HT1080 (cell line): ENCODE measurements at places on chromosomes 12 and 14. TPM values are rescaled to one million over a fixed set of nuclear protein-coding genes. Genes with fewer than 3 reads are reported as not detected.

DNA sequence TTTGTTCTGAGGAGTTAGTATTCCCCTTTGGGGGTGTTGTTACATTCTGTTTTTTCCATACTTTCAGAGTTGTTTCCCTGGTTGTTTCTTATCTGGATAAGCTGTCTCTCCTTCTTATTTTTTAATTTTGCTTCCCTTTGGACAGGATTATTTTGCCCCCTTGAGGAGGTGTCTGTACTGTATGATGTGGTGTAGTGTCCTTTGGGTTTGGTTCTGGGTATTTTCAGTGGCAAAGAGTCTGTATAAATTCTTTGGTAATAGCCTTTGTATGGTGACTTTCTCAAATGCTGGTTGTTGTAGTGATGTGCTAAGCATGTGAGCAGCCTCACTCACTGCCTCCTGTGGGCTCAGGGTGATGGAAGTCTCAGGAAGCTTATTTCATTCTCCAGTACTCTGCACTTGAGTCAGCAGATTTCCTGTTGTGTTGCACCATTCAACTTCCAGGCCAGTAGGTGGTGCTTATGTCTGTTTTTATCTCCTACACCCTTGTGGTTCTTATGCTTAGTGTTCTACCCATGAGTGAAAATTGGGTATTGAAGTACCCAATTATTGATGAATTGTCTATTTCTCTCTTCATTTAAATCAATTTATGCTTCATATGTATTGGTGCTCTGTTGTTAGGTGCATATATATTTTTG is 103.3 kb upstream of the PMCH start:
- DNase-seq: peak; percentile 79

- peak; percentile 34 for DNase-seq
Measured at GRCh38 chr14:77212943-77213678, 31.5 kb downstream of the TMEM63C start.

GRCh38 chr12:16074894-16075293 is 163.8 kb downstream of the DERA start:
- no peak for DNase-seq

DNA sequence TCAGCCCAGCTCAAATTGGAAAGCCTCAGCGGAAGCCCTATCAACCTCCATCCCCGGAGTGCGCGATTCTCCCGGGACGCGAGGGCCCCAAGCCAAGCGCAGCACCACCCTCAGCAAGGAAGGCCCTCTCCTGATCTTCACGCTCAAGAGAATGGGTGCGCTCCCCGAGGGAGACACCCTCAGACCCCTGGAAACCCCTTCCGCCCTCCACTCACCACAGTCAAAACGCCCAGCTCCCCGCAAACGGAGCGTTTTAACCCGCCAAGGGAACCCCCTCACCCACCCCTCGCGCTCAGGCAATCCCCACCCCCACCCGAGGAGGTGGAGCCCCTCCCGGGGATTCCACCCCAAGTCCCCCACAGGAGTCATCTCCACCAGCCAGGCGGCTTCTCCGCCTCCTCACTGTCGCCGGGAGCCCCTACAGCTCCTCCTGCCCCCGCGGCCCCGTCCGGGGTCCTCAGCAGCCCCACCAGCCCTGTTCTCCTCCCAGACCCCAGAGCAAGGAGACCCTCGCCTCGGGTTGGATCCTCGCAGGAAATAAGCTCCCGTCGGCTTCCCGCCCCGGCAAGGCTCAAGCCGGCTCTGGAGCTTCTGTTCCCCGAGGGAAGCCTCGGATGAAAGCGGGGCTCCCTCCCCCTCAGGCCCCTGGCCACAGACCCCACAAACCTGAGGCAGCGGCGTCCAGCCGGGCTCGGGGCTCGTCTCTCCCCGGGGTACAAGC is 507 bp downstream of the BAZ2A start:
- DNase-seq: no peak

The LRRC9 gene
- total RNA-seq: not detected in 2 replicates

The LRP1-AS gene
- not detected in 2 replicates for total RNA-seq

DNA sequence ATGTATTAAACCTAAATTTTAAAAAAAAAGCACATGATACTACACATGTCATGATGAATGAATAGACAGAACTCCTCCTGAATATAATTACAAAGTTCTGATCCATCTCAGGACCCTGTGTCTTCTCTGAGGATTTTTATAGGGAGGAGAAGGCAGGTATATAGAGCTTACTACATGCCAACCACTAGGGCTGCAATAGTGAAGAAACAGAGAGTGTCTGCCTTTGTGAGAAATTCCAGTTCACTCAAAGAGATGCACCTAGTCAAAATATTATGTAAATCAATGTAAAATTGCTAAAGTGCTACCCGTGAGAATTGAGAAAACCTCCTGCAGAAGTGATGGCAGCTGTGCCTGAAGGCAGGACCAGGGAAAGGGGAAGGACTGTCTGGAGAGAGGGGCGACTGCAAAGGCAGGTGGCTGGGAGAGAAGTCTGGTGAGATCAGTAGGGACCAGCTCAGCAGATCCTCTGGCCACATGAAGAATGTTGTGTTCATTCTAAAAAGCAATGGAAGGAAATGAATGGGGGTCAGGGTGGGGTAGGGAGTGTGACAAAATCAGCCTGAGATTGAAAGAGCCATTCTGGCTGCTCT is 15.1 kb downstream of the ABHD4 start:
- no peak for DNase-seq

DNA sequence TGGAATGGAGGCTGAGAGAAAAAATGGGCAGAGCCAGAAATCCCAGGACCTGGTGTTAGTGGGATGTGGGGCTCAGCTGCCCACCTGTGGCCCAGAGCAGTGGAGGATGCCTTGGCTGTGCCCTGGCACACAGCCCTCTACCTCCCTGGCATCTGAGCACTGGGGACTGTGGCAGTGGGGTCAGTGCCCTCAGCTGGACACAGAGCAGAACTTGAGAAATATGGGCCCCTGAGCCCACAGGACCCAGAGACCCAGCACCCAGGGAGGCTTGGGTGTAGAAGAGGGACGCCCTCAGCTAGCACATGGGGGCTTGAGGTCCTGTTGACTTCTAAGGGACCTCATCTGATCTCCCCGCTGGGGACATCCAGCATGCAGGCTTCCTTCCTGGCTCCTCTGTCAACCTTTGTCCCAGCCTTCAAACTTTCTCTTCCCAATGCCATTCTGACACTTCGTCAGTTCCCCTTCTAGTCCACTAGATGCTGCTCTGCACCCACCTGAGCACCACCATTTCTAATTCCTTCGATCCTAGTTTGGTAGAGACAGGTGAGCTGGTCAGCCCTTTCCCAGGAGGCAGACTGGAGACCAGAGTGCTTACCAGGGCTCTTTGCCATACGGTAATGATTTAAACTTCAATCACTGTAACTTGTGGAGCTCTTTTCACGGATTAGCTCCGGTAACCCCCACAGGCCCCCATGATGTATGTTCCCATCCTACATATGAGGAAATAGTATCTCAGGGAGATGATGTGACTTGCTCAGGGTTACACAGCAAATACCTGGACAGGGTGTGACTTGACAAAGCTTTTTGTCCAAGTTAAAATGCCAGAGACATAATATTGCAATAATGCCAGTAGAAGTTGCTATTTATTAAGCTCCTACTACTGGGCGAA is 143.7 kb downstream of the ASCL4 start:
- DNase-seq: no peak

The CCDC175 gene
- not detected in 2 replicates for total RNA-seq

- DNase-seq: peak; percentile 42
Measured at GRCh38 chr12:33427071-33427470, 12.5 kb downstream of the SYT10 start.

GRCh38 chr14:93536945-93537344 is 106.2 kb downstream of the UNC79 start:
- no peak for DNase-seq

The FKBP4 gene
- total RNA-seq: 74.5 and 77.2 TPM in 2 replicates

- DNase-seq: peak; percentile 13
Measured at GRCh38 chr12:27334042-27334720, 1.5 kb downstream of the BMAL2 start.

The CD4 gene
- total RNA-seq: 0.10 TPM in 1 of 2 replicates, not detected in the other

The AHNAK2 gene
- total RNA-seq: 52.6 and 54.6 TPM in 2 replicates

DNA sequence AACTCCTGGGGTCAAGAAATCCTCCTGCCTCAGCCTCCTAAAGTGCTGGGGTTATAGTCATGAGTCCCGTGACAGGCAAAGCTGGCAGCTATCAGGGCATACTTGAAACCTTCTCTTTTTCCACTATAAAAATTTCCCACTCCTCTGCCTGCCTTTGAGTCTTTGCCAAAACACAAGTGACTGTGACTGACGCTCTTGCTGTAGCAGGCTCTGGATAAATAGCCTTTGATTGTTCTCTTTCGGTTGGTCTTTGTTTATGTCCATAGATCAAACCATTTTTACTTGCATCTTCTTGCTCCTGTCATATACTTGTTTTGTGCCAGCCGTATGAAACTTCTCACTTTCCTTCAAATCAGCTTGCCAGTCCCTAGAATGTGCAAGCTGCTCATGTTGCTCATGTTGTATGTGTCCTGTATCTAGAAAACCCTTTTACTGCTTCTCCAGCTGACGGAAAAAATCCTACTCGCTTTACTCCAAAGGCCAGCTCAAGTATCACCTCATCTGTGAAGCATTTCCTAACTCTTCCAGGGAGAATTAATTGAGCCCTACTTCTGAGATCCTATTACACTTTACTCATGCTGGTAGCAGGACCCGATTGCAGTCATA is 73.1 kb downstream of the RESF1 start:
- peak; percentile 61 for DNase-seq

DNA sequence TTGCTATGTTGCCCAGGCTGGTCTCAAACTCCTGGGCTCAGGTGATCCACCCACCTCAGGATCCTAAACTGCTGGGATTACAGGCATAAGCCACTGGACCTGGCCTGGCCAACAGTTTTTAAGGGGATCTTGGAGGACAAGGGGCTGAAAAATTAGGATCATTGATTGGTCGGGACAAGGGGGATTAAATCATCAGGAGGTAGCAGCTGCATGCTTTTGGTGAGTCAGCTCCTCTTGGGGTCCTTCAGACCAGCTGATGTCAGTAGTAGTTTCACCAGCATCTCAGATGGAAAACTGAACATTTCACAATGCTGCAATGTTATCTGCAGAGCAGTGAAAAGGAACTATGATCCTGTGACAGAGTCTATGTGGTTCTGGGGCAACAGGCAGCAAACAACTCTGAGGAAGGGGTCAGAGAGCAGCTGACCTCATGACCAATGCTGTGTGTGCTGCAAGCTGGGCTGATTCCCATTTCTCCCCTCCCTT is 6.3 kb downstream of the LRRC74A start:
- no peak for DNase-seq

DNA sequence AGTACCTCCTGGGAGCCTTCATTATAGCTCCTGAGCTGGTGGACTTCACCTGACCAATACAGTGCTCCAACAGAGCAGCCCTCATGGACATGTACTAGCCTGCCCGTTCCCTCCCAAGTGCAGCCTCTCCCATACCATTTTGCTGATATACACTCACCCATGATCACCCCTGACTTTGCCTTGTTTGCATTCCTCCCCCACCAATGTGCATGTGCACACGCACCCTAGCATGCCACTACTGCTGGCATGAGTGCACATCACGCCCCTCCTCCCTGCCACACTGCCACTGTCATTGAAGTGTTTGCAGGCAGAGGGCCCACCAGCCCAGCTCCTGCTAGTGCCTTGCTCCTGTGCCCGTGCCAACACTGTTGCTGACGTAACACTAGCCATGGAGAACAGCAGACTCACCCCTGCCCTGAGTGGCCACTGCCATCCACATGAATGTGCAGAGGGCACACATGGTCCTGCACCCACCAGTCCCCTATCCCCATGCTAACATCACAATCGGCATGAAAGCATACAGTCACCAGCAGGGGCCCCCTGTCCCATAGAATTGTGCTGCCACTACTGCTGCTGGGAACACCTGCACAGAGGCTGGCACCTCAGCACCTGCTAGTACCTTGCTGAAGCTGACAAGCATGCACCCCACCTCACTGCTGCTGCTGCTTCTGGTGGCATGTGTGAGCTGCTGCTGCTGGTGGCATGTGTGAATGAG is 110.3 kb downstream of the SINHCAF start:
- DNase-seq: no peak

GRCh38 chr12:90234472-90234871 is 525.8 kb upstream of the ATP2B1 start:
- DNase-seq: no peak

GRCh38 chr12:24268663-24269186 is 319.3 kb upstream of the SOX5 start:
- DNase-seq: no peak

GRCh38 chr12:1220127-1221092 is 229.4 kb downstream of the ERC1 start:
- DNase-seq: no peak

DNA sequence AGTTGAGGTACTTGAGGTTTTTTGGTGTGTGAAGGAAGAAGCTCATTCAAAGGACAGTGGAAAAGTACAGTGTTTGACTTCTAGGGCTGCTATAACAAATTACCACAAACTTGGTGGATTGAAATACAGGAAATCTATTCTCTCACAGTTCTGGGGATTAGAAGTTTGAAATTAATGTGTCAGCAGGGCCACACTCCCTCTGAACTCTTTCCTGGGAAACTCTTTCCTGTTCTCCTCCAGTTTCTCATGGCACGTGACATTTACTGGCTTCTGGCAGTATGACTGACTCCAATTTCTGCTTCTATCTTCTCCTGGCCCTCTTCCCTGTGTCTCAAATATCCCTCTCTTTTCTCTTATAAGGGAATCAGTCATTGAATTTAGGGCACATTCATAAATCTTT is 160.2 kb downstream of the CCDC91 start:
- peak; percentile 13 for DNase-seq

The SELPLG gene
- total RNA-seq: 1.1 TPM in 1 of 2 replicates, not detected in the other

- DNase-seq: no peak
Measured at GRCh38 chr14:94545131-94545841, 16.0 kb upstream of the SERPINA4 start.

GRCh38 chr14:101130861-101131260 is 227.3 kb upstream of the RTL1 start:
- DNase-seq: no peak

DNA sequence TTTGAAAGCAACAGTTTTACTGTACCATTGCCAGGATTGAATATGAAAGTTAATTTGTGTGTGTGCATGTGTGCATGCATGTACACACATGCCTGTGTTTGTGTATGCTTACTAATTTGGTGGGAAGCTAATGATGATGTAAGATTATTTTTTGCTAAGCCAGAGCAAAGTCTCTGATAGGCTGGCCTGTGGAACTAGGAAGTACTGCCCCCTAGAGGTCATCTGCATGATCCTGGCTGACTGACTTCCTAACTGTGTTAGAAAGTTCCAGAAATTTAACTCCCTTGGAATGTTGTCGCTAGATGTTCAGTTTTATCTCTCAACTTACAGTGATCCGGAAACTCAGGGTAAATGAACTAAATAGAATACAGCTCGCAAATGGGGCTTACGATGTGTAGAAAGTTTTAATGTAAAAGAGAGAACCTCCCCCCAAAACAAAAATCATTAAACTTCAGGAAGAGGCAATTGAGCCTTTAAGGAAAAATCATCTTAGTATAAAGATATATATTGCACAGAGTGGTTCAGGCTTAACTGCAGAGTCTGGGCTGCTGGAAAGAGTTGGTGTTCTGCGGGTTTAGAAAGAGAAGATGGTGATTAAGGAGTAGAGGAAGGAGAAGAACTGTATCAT is 34.3 kb upstream of the SLC38A1 start:
- peak; percentile 5 for DNase-seq

DNA sequence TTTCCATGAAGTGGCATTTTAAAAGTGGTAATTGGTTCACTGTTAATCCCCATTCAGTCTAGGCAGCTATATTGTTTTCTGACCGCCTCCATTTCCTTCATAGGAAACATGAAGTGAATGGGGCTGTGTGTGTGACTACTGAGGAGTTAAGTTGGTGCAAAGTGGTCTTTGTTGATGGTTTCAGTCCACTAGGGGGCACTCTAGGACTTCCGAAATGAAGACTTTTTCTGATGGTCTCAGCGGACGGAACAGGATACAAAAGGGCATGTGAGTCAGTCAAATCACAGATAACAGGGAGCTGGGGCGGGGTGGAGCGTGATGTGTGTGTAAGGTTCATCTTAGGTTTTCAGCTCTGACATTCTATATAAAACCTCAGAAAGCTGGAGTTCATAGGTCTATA is 240.1 kb upstream of the OR4E1 start:
- DNase-seq: peak; percentile 72
